NCI-H748 treated with DMSO at 0.1 percent for 48 hours (cell line): ENCODE measurements at places on chromosomes 7 and 10.

DNA sequence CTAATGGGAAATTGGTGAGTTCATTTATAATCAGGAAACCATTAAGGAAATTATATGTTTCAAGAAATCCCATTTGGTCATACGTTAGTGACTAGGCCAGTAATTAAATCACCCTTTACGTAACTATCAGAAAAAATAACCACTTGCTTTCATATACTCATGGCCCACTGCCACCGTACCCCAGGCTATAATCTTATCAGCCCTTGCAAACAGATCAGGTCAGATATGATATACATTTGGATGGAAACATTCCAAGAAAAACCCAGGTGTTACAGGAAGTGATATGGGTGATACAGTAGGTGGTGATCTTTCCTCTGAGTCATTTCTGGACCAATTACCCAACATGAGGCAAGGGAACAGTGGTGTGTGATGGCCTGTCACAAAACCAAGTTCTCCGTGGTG, 481.0 kb upstream of the SEMA3A start:
- peak; percentile 12 for DNase-seq

- no peak for DNase-seq
Observed at GRCh38 chr10:121065330-121065729, 214.2 kb downstream of the WDR11 start.

DNA sequence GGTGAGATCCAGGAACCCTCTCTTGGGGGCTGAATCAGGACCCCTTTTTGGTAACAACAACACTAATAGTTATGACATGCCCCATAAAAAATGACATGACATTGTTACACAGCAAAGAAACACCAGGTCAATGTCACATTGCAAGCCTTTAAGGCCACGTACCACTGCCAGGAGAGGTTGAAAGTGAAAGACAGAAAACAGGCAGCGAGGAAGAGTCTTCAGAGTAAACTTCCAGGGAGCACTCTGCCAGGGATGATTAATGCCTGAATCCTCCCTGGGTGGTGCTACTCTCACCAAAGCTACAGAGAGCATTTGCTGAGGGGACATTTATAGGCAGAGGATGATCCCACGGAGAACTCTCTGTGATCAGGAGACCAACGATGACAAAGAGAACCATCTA, 551.6 kb downstream of the CALN1 start:
- no peak for DNase-seq

- no peak for DNase-seq
Observed at GRCh38 chr7:136139417-136139816, 162.3 kb upstream of the MTPN start.

GRCh38 chr7:28081016-28081415, 99.6 kb downstream of the JAZF1 start:
- no peak for DNase-seq

GRCh38 chr7:15752377-15752776, 65.9 kb upstream of the MEOX2 start:
- DNase-seq, result no peak

DNA sequence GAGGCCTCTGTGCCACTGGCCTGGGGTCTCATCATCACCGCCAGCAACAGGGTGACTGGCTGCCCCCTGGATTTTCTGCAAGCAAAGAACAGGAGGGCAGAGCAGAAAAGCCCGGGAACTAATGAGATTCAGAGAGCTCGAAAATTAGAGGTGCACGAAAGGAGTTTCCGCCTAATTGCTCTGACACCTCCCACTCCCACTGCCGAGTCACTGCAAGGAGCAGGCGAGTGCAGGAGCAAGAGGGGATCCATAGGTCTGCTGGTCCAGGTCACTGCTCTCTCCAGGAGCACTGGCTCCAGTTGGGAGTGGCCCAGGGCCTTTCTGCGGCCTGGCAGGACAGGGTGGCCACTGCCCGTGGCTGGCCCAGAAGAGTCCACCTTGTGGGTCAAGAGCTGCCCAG, 276.2 kb downstream of the KCNMA1 start:
- no peak for DNase-seq

- DNase-seq, result no peak
Observed at GRCh38 chr10:60975716-60976115, 31.7 kb upstream of the RHOBTB1 start.

GRCh38 chr7:1638215-1638661, 31.8 kb upstream of the ELFN1 start:
- DNase-seq, result no peak

GRCh38 chr7:138895679-138896078, 85.5 kb downstream of the KIAA1549 start:
- DNase-seq, result no peak

- DNase-seq, result no peak
Observed at GRCh38 chr10:128213156-128213555, 86.9 kb upstream of the MKI67 start.

DNA sequence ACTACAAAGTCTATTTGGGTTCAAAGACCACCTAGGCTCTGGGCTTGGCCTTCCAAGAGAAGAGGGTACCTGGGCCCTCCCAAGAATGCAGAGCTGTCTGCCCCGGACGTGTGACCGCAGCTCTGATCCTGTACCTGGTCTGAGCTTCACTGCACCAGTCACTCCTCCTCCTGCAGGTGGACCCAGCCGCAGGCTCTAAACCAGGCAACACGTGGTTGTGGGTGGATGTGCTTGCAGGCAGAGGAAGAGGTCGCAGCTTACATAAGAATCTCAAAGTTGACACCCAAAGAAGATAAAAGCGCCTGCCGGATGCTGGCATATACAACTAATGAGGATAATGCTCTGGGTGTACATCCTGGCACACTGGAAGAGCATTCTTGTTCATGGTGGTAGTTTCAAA, 9.4 kb upstream of the PFKP start:
- DNase-seq, result no peak

DNA sequence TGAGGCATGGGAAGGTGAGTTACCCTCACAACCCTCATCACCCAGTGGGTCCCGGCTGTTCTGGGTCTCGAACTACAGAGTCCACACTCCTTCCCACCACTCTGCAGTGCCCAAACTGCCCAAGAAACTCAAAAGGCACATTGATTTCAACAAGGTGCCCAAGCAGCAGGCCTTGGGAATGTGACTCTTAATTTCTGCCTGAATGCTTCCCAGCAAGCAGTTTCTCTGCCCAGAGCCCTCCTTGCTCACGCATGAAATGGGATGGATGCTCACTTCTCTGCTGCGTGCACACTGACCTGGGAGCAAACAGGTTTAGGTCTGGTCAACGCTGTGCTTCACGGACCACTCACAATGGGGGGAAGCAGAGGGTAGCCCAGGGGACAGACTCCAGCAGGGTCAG, 77.9 kb downstream of the GRB10 start:
- no peak for DNase-seq

DNA sequence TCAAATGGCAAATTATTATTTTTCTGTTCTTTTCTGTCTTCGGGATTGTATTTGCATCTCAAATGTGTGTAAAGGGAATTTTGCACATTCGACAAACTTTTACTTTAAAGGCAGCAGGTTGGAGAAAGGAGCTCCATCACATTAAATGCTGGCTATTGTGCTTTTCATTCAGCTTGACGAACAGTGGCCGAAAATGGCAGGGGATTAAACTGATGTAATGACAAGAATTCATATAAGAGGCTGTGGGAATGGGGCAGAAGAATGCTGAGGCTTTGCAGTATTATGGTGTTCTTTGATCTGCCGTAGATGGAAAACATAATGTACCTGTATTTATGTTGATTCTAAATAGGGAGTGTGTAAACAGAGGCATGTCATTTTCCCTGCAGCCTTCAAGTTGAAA, 376.0 kb downstream of the LRMDA start:
- no peak for DNase-seq

DNA sequence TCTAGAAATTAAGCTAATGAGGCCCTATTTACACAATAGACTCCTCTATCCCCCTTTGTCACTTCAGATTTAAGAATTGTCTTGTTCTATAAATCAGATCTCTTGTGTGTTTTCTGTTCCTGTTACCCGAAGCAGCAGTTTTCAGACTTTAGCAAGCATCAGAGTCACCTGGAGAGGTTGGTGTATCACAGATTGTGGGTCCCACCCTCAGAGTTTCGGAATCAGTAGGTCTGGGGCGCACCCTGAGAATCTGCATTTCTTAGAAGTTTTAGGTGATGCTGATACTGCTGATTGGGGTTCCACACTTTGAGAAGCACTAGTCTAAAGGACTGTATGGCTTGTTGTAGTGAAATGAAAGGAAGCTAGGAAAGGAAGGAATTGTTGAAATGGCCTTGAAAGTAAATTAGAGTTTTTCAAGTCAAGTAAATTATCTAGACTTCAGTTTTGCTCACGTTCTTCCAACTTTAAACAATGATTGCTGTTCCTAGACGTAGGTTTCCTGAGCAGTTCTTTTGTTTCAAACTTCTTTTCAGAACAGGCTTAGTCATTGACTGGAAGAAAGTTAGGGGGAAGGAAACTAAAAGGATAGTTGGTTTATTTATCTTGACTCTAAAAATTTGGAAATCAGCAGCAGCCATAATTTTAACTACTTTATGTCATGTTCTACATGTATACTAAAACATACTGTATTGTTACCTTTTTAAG, 15.7 kb downstream of the BPGM start:
- no peak for DNase-seq

GRCh38 chr10:116169782-116170445, 103.1 kb downstream of the GFRA1 start:
- DNase-seq, result no peak

DNA sequence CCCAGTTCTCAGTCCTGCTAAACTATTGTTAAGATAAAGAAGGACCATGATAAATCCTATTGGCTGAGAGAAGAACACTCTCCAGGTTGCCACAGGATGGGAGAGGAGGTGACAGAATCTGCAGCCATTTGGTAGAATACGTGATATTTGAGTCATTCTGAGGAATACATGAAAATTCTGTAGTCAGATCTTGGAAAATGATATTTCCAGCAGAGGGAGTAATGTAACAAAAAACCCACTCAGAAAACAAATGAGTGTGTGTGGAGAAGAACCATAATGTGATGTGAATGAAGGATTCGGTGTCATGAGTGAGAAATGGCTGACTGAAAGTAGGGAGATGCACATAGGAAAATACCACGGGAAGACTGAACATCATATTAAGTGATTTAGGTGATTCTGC, 128.5 kb upstream of the PFKP start:
- DNase-seq, result no peak

DNA sequence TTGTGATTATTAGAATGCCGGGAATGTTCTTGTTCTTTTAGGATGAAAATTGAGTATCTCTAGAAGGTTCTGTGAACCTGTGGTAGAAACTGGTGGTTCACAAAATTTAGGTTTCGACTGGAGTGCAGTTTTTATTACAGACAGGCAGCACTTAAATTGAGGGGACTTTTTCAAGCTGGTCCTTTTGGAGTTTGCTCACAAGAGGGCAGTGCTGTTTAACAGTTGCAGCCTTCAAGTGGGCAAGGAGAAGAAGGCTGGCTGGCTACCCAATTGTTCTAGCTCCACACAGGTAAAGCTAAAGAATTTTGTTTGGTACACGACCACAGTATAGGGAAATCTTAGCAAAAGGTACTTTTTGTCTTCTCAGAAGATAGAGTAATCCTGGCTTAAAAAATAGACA, 233.6 kb downstream of the SNX13 start:
- peak; percentile 12 for DNase-seq

- DNase-seq, result no peak
Observed at GRCh38 chr7:11336432-11336831, 362.8 kb downstream of the PHF14 start.

DNA sequence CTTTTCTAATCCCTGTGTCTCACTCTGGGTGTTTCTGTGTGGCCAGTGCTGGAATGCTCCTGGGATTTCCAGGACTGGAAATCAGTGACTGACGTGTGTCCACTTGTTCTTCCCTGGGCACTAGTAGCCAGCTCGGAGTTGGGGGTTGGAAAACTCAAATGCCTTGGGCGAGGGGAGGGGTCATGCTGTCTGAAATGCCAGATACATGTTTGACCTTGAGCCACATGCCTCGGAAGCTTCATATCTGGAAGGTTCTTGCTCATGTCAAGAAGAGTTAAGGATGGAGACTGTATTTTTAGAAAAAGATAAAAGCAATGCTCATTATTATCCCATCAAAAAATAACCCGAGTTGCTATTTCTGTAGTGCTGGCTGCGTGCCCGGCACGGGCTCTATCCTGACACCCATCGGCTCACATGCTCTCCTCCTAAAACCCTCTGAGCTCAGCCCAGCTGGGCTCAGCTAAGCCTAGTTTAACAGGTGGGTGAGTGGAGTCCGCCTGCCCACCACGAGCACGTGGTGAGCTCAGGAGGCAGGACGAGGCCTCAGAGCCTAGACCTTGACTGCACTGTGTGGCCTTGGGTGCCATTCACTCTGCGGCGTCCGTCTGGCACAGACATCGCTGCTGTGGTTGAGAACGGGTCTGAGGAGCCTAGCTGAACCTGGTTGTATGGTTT, 6.4 kb downstream of the DPYSL4 start:
- DNase-seq, result no peak

DNA sequence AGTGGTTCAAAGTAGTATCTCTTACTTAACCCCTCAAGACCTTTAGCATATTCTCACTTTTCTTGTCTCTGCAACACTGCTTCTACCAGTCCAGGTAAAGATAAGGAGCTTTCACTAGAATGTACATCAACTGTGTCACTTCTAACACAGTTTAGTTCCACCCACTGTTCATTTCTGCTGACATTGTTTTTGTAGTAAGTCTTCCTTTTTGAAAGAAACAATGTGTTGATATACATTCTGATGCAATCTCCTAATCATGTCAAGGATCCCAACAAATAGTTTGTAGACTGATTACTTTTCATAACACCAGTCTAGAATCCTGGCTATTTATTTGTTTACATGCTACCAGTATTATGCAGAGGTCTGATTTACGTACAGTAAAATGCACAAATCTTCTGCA, 47.5 kb downstream of the CCSER2 start:
- no peak for DNase-seq

DNA sequence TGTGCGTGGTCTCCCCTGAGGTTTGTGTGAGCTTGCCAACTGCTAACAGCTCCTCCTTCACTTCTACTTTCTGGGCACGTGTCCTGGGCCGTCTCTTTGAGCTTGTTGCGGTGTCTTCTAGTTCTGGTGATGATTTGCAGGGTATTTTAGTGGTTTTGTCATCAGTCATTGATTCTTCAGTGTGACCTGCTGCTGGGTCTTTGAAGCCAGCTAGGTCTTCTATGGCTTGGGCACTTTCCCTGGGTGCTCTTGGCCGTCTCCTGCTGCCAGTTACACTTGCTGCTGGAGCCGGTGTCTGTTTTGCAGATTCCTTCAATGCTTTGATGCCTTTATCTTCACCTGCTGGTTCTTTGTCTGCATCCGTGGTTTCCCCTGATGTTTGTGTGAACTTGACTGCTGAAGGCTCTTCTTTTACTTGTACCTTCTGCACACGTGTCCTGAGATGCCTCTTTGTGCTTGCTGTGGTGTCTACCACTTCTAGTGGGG, 23.0 kb downstream of the MKI67 start:
- DNase-seq, result no peak
